Tibial nerve (tissue), 4 donors: ENCODE measurements at places on chromosomes 4 and X. TPM values are rescaled to one million over a fixed set of nuclear protein-coding genes. Genes with fewer than 3 reads are reported as not detected.

The TCEAL6 gene
- not detected for total RNA-seq

The CBR4 gene
- 25.6 TPM for total RNA-seq

The VEGFD gene
- total RNA-seq: 1.8 TPM

DNA sequence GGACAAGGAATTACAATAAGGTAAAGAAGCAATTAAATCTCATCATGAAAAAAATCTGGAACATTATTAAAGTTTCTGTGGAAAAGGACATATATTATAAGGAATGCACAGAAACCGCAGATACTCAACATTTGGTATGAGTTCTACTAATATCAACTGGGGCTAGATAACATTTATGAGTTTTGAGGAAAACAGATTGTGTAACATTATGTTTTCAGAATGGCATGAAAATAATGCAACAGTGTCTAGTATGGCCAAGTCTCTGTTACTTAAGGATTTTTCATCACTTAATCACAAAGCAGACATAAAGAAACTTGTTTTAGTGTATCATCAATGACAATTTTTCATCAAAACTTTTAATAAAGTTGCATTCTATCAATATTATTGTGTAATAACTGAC lies 785.0 kb downstream of the GLUD2 start:
- H3K4me1 ChIP-seq: no peaks in the 10 kb centered on the region
- no peaks in the 10 kb centered on the region for H3K36me3 ChIP-seq
- no peak for DNase-seq
- H3K27me3 ChIP-seq: no peaks in the 10 kb centered on the region
- no peak overlapping the region for H3K27ac ChIP-seq

- DNase-seq: no peak
- H3K27me3 ChIP-seq: no peaks in the 10 kb centered on the region
- H3K36me3 ChIP-seq: no peaks in the 10 kb centered on the region
- H3K27ac ChIP-seq: peak within 1 kb of the TSS; percentile 75
- H3K4me1 ChIP-seq: no peaks in the 10 kb centered on the region
- peak within 1 kb of the TSS; percentile 62 for H3K4me3 ChIP-seq
Measured at GRCh38 chr4:74794382-74795010, at the start of gene BTC. Gene BTC (minus strand): TSS chr4:74794523. CDS start chr4:74794325, 198 bp downstream.

DNA sequence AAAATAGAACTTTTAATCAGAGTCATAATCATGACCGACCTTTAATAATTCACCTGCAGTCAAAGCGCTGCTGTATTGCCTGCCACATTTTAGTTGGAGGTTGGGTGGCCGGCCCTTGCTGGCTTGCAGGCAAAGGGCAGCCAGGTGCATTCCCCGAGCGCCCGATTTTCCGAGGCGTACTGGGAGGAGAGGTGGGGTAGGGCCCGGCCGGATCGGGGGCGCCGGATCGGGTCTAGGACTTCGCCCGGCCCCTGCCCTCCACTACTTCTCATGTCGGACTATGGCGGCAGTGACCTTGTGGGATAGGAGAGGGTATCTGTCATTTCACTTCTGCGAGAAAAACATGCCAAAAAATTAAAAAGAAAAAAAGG lies 2.5 kb upstream of the RS1 start:
- no peaks in the 10 kb centered on the region for H3K4me1 ChIP-seq
- DNase-seq: no peak
- no peak overlapping the region for H3K27ac ChIP-seq

GRCh38 chr4:169236078-169236477 lies 34.7 kb downstream of the SH3RF1 start:
- H3K27me3 ChIP-seq: no peaks in the 10 kb centered on the region
- H3K36me3 ChIP-seq: no peaks in the 10 kb centered on the region
- H3K4me3 ChIP-seq: no peak overlapping the region
- no peak overlapping the region for H3K27ac ChIP-seq

GRCh38 chr4:77398256-77398655 lies 207.4 kb upstream of the CXCL13 start:
- no peaks in the 10 kb centered on the region for H3K27me3 ChIP-seq
- H3K36me3 ChIP-seq: no peaks in the 10 kb centered on the region
- H3K4me3 ChIP-seq: no peak overlapping the region

- no peaks in the 10 kb centered on the region for H3K36me3 ChIP-seq
- H3K4me3 ChIP-seq: no peak overlapping the region
- no peaks in the 10 kb centered on the region for H3K27me3 ChIP-seq
- no peak for DNase-seq
- peaks cover 57% of the 10 kb centered on the region for H3K4me1 ChIP-seq
- no peak overlapping the region for H3K27ac ChIP-seq
Measured at GRCh38 chr4:38086151-38086848, 126.1 kb downstream of the PTTG2 start.

GRCh38 chrX:78314561-78314960 lies 12.8 kb downstream of the CYSLTR1 start:
- H3K4me3 ChIP-seq: no peak overlapping the region
- no peaks in the 10 kb centered on the region for H3K27me3 ChIP-seq
- no peak overlapping the region for H3K27ac ChIP-seq
- no peaks in the 10 kb centered on the region for H3K4me1 ChIP-seq

DNA sequence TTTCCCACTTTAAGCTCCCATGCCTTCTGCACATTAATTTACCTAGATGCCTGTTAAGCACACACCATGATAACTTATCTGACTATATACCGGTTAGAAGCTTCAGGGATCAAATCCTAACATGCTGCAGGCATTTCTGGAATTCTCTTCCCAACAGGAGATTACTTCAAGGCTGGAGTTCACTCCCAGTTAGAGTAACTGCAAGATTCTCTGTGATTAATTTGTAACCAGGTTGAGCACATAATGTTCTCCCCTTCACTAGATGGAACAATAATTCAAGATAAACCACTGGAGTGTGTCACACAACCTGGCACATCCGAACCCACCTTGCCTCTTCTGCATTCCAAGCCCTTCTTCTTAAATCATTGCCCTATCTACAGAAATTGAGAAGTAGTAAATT lies 11.8 kb upstream of the UGT2A3 start:
- H3K4me3 ChIP-seq: no peak overlapping the region
- no peaks in the 10 kb centered on the region for H3K36me3 ChIP-seq
- H3K27me3 ChIP-seq: no peaks in the 10 kb centered on the region
- H3K27ac ChIP-seq: no peak overlapping the region
- no peak for DNase-seq
- H3K4me1 ChIP-seq: no peaks in the 10 kb centered on the region

GRCh38 chrX:155592981-155593380 lies 19.8 kb downstream of the TMLHE start:
- H3K27ac ChIP-seq: no peak overlapping the region
- H3K4me3 ChIP-seq: no peak overlapping the region
- no peaks in the 10 kb centered on the region for H3K4me1 ChIP-seq
- no peaks in the 10 kb centered on the region for H3K27me3 ChIP-seq

DNA sequence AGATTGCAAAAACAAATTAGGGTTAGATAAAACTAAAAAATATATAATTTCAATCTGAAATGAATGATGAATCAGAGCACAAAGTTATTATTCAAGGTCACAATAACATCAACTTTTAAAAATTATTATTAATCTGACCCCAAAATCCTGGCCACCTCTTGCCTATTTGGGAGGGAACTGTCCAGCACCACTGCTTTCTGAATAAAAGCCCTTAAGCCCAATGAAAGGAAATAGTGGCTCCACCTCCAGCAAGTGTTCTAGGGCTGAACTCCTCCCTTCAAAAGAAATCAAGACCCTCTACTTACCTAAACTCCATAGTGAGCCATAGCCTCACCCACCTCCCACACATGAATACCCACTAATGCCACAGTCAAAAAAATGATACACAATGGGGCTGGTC lies 208.2 kb downstream of the PARM1 start:
- H3K4me1 ChIP-seq: no peaks in the 10 kb centered on the region
- DNase-seq: no peak
- no peak overlapping the region for H3K27ac ChIP-seq
- no peaks in the 10 kb centered on the region for H3K36me3 ChIP-seq
- no peaks in the 10 kb centered on the region for H3K27me3 ChIP-seq
- H3K4me3 ChIP-seq: no peak overlapping the region

DNA sequence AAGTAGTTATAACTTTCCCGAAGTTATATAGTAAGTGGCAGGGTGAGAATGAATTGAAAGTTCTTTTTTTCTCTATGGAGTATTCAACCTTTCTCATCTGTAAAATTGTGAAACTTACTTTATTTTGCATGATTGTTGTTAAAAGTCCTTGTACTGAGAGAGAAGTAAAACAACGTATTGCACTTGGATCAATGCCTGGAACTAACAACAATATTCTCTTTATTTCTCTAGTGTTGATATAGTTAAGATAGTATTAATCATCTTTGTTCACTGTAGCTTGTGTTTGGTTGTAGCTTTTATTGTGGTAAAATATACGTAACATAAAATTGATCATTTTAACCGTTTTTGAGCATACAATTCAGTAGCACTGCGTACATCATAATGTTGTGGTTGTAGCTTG lies 48.7 kb downstream of the STIM2 start:
- no peak for DNase-seq
- no peak overlapping the region for H3K27ac ChIP-seq
- H3K27me3 ChIP-seq: no peaks in the 10 kb centered on the region
- no peak overlapping the region for H3K4me3 ChIP-seq
- peaks cover 13% of the 10 kb centered on the region for H3K4me1 ChIP-seq
- no peaks in the 10 kb centered on the region for H3K36me3 ChIP-seq

GRCh38 chr4:175823015-175823742 lies 11.1 kb upstream of the GPM6A start:
- H3K4me3 ChIP-seq: no peak overlapping the region
- DNase-seq: no peak
- no peaks in the 10 kb centered on the region for H3K4me1 ChIP-seq
- no peak overlapping the region for H3K27ac ChIP-seq

DNA sequence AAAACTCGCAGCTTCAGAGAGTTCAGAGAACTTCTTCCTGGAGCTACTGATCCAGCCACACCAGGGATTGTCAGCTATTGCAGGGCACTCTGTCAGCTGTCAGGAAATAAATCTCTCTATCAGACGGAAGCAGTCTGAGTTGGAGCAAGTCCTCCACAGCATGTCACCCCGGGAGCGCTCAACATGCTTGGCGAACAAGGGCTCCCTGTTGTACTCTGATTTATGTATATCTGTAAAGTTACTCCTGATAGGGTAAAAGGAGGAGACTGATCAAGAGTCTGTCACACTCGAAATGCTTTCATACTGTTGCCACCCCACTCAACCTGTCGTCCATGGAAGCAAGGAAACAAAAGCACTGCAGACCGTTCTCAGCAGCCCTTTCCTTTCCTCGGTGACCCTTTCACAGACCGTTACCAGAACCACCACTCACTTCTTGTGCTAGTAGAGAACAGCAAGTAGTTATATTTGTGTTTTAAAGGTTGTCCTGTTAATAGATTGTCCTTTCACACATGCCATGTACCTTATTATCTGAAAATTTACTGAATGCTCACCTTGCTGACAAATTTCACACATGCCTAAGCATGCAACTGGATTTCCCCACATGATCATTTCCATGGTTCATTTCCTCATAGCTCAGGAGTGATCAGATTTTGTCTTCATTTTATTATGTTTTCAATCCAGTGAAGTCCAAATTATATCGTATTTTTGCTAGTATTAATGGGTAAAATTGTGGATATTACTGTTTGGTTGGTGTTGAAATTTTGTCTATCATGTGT lies 2108.9 kb upstream of the TENM3 start:
- peak overlapping the region; percentile 54 for H3K27ac ChIP-seq
- H3K27me3 ChIP-seq: no peaks in the 10 kb centered on the region
- H3K36me3 ChIP-seq: no peaks in the 10 kb centered on the region
- H3K4me1 ChIP-seq: peaks cover 9% of the 10 kb centered on the region

GRCh38 chr4:184356366-184356765 lies 118.0 kb downstream of the IRF2 start:
- DNase-seq: no peak
- H3K36me3 ChIP-seq: no peaks in the 10 kb centered on the region
- no peaks in the 10 kb centered on the region for H3K27me3 ChIP-seq
- H3K4me3 ChIP-seq: no peak overlapping the region
- peaks cover 13% of the 10 kb centered on the region for H3K4me1 ChIP-seq

- no peaks in the 10 kb centered on the region for H3K27me3 ChIP-seq
- H3K27ac ChIP-seq: no peak overlapping the region
- DNase-seq: no peak
- no peak overlapping the region for H3K4me3 ChIP-seq
Measured at GRCh38 chrX:17525762-17526555, 151.0 kb downstream of the NHS start.
